ENCODE measurements at places on chromosomes 7 and 10.

DNA sequence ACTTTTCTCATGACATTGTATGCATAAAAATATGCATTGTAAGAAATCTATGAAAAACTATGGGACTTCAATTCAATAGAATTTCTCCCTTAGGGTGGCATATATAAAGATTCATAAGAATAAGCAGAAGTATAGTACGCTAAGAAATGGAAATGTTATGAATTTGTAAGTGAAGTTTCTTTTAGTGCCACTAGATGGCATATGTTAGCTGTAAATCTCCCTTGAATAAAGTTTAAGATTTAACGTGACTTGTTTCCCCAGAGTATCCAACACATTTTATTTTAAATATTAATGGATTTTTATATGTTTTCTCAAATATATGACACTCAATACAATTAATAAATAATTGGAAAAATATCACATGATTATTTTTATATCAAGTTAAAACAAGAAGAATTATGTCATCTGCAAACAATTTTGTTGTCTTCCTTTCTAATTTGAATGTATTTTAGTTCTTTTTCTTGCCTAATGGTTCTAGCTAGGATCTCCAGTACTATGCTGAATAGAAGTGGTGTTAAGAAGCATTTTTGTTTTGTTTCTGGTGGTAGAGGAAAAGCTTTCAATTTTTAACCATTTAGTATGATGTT, 287.2 kb downstream of the HGF start:
- DNase-seq = peak; percentile 45

DNA sequence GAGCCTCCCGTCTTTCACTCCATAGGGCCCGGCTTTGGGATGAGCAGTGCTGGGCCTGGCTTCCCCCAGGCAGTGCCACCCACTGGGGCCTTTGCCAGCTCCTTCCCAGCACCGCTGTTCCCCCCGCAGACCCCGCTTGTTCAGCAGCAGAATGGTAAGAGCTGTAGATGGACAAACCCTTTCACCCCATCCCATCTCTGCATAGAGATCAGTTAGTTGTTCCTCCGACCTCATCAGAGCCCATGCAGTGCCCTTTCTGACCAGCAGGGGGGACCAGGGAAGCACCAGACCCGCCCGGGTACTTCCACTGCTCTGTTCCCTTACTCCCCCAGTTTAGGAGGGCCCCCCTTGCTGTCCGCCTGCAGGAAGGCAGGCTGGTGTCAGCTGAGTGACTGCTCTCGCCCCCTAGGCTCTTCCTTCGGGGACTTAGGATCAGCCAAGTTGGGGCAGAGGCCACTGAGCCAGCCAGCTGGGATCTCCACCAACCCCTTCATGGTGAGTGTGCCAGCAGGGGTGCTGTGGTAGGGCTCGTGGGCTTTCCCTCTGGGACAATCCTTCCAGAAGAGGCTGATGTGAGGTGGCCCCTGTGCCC, 9.8 kb downstream of the SAP25 start:
- DNase-seq = no peak

GRCh38 chr7:48643431-48644013, 280.8 kb upstream of the CDC14C start:
- no peak for DNase-seq

- DNase-seq = no peak
These were observed 13.2 kb downstream of the NUDCD3 start for GRCh38 chr7:44477063-44477830.

DNA sequence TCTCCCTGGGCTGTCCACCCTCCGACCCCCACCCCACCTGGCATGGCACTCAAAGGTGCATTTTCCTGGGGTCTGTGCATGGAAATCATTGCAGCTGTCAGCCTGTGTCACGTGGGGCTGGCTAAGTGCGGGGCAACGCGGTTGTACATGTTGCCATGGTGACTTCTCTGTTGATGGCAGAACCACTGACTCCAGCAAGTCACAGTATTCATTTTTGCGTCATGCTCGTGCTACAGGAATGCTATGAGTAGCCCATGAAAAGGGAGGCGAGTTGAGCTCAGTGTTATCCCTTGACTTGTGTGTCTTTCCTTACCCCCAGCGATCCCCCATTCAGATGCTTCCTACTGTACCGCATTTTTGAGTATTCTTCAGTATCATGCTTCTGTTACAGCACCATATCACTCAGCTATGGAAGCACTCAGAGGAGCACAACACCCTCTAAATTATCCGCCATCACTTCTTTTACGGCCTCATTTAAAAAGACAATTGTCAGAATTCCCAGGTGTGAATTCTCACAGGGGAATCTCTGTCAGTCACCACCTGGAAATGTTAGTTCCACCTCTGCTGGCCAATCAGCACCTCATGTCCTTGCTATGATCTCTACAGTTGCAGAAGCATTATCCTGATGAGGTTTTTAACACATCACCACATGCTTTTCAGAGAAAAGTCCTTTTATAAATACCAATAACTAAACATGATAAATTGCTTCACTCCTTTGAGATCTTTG, 194.4 kb upstream of the C7orf33 start:
- DNase-seq = no peak

DNA sequence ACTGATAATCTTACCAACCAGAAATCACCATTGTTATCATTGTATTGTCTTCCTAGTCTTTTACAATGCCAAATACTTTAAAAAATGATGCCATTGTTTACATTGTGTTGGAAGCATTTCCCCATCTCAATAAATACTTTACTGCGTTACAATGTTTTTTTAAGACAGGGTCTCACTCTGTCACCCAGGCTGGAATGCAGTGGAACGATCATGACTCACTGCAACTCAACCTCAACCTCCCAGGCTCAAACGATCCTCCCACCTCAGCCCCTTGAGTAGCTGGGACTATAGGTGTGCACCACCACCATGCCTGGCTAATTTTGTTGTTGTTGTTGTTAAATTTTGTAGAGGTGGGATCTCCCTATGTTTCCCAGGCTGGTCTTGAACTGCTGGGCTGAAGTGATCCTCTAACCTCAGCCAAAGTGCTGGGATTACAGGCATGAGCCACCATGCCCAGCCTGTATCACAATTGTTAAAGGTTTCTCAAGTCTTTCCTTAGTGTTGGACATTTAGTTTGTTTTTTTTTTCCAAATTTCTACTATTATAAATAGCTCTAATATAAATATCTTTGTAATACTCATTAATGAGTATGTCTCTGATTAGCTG, 13.5 kb downstream of the LRMDA start:
- DNase-seq = no peak

DNA sequence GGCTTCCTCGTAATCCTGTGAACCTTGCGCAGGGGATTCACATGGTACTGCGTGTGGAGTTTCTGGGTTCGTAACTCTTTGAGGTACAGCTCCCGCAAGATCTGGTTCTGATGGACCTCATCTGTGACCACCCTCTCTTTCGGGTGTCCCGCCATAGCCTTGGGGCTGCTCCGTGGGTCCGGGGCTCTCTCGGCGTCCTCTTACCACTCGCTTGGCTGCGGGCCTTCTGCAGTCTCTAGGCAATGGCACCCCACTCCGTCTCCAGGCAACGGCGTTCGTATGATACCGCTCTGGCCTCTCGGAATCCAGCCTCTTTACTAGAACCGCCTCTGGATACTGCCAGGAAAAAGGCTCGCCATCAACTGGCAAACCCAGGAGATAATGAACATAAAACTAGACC, 54.7 kb upstream of the AMPH start:
- DNase-seq = no peak

GRCh38 chr10:69455006-69455763, 3.9 kb downstream of the TSPAN15 start:
- DNase-seq = no peak

- DNase-seq = no peak
These were observed 228.5 kb downstream of the SLC25A13 start for GRCh38 chr7:96093435-96093834.

DNA sequence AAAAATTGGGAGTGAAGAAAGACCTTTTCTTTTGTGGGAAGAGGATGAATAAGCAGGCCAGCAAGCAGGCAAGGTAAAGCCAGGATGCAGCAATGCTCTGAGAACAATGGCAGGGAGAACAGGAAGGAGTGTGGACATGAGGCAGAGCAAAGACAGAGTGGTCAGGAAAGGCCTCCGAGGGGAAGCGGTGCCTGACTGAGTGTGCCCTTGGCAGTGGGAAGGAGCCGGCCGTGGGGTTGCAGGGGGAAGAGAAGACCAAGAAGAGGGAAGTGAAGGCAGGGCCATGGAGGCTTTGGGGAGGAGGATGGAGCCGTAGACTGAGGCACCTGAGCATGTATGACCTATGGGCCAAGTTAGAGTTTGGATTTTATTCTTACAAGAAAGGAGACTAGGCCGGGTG, 21.9 kb upstream of the ZNF212 start:
- no peak for DNase-seq

- DNase-seq = no peak
These were observed 445.8 kb upstream of the ANKRD30A start for GRCh38 chr10:36679554-36679953.

DNA sequence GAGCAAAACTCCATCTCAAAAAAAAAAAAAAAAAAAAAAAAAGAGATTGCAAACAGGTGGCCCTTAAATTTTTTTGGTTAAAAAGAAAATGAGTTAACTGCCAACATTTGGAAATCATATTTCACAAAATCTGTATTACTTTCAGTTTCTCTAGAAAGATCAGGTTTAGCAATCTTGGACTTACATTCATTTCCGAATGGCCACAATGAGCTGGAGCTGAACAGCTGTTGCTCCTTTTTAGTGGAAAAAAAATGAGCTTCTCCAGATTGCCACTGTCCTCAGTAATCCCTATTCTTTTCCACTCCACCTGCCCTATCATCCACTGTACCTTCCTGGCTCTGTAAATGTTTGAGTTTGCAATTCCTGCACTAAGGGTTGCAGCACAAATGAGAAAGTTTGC, 43.6 kb downstream of the RAB11FIP2 start:
- no peak for DNase-seq

GRCh38 chr7:66379542-66380160, 174.5 kb downstream of the TPST1 start:
- no peak for DNase-seq

GRCh38 chr10:59513558-59513957, 151.2 kb upstream of the FAM13C start:
- no peak for DNase-seq

DNA sequence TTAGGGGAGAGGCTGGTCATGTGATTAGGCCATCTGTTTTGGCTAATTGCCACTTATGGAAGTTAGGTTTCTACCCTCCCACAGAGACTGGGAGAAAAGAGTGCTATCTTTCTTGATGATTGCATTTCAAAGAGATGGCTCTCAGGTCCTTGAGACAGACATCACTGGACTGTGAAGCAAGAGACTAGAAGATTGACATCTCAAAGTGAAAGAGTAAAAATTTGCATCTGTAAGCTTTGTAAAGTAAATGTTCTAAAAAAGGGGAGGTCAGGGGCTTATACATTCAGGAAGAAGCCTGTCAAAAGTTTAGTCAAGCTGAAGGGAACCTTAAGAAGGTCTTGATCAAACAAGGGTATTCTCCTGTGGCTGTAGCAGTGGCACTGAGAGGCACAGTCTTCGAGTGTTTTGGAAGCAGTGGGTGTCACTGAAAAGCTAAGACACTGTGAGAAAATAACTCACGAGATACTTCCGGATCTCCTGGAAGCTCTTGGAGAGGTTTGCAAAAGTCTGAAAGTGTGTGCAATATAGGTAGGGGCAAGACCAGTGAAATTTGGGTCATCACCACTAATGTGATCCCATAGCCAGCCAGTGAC, 342.1 kb downstream of the PHF14 start:
- no peak for DNase-seq

DNA sequence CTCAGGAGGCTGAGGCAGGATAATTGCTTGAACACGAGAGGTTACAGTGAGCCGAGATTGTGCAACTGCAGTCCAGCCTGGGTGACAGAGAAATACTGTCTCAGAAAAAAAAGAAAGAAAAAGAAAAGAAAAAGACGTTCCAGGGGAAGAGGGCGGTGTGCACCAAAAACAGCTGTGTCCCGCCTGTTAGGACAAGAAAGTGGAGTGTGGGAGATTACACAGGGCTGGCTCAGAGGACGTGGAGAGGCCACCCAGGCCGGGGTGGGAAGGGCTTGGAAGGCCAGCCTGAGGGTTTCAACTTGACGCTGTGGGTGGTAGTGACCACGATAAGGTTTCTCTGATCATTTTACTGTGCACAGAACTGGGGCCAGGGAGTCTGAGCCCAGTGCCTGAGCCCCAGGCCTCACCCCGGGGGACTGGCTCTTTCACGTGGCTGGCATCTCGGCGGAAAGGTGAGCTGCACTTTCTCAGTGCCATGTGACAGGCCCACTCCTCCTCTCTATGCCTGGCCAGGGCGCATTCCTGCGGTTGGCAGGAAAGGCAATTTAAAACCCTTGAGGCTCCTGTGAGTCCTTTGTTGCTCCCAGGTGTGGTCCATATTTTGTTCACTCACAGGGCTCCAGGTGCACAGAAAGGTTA, 13.9 kb downstream of the RHBDD2 start:
- DNase-seq = no peak

- no peak for DNase-seq
These were observed 12.1 kb upstream of the LAMB1 start for GRCh38 chr7:108014747-108015682.

- no peak for DNase-seq
These were observed 130.3 kb upstream of the MINDY3 start for GRCh38 chr10:15990535-15991129.

- DNase-seq = no peak
These were observed 2.0 kb downstream of the WDR91 start for GRCh38 chr7:135209225-135209834.

DNA sequence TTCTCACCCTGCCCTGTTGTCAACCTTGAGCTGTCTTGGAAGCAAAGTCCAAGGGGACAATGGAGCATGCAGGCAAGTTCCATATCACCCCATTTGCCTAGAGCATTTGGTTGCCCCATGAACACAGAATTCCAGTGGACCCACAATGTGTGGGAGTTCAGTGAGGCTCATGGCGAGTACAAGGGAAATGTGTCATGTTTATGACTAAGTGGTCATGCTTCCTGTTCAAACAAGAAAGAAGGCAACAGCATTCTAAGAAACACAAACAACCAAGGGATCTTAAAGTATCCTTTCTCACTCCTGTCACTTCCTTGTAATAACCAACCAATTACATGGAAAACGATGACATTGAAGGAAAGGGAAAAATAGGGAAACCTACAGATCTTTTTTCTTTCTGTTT, 513.0 kb downstream of the INHBA start:
- no peak for DNase-seq

DNA sequence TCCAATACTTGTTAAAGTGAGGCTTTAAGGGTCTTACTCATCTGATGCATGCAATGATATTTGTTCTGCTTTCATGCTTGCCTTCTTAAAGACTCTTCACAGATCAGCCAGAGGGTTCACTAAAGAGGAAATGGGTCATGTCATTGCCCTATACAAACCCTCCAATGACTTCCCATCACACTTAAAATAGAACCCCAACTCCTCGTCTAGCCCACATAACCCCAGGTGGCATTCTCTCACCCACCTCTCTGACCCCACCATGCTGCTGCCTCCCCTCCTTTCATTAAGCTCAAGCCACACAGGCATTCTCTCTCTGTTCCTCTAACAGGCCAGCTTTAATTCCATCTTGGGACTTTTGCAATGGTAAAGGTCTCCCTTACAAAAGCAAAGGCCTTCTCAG, 253.6 kb downstream of the GRID1 start:
- no peak for DNase-seq

DNA sequence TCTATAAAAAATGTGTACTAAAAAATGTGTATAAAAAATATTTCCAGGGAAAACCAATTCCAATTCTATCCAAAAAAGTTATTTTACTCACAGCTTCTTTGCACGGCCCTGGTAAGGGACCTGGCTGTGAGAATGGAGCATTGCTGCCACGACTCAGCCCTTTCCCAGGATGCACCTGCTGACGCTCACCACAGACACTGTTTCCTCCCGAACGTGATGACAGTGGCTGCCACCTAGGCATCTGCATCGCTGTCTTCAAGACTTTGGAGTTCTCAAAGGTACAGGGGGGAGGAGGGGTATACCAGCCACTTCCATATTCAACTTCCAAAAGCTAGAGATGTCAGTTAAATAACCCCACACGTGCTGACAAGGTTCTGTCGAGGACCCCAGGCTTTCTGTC, 23.9 kb upstream of the PTPRN2 start:
- no peak for DNase-seq

Data from NCI-H1417 treated with DMSO at 0.1 percent for 48 hours (cell line).